ENCODE measurements at places on chromosomes 3 and 15. TPM values are rescaled to one million over a fixed set of nuclear protein-coding genes. Genes with fewer than 3 reads are reported as not detected.

The CCR3 gene
- not detected for total RNA-seq

The SLC30A4 gene
- 22.9 TPM for total RNA-seq

The LRRN1 gene
- total RNA-seq: 29.7 TPM

The SLC22A14 gene
- 0.25 TPM for total RNA-seq

The CAMP gene
- total RNA-seq: not detected

The SEMA5B gene
- total RNA-seq: 17.2 TPM

The VEPH1 gene
- 14.3 TPM for total RNA-seq

The HYAL2 gene
- total RNA-seq: 24.3 TPM

Measured in temporal lobe (tissue), 4 donors.